ENCODE measurements at places on chromosomes 3 and 15.

GRCh38 chr3:32484436-32484835 lies 18.2 kb downstream of the CMTM6 start:
- DNase-seq: no peak

GRCh38 chr3:112770032-112770626 lies 76.5 kb downstream of the CD200R1L start:
- no peak for DNase-seq

DNA sequence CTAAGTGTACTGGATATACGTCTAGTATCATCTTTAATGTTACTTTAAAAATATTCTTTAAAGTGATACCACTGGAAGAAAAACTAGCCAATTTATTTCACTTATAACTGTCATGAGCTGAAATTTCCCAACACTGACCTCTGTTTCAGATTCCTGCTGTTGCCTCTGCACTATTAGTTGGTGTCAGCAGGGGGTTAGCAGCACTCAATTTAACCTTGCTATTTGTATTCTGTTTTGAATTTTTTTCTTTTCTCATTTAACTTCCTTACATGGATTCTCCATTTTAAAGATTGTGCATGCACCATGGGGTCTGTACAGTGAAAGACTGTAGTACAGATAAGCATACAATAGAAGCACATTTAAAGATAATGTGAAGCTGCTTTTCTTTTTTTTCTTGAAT lies 169.2 kb downstream of the UBE2E2 start:
- no peak for DNase-seq

- peak; percentile 14 for DNase-seq
Observed at GRCh38 chr15:80403712-80404056, 498 bp upstream of the ARNT2 start.

DNA sequence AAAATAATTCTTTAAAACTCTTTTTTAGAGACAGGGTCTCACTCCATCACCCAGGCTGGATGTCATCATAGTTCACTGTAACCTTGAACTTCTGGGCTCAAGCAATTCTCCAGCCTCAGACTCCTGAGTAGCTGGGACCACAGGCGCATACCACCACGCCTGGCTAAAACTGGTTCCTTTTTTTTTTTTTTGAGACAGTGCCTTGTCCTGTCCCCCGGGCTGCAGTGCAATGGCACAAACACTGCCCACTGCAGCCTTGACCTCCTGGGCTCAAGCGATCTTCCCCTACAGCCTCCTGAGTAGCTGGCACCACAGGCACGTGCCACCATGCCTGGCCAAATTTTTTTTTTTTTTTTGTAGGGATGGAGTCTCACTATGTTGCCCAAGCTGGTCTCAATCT lies 23.7 kb upstream of the FURIN start:
- no peak for DNase-seq

DNA sequence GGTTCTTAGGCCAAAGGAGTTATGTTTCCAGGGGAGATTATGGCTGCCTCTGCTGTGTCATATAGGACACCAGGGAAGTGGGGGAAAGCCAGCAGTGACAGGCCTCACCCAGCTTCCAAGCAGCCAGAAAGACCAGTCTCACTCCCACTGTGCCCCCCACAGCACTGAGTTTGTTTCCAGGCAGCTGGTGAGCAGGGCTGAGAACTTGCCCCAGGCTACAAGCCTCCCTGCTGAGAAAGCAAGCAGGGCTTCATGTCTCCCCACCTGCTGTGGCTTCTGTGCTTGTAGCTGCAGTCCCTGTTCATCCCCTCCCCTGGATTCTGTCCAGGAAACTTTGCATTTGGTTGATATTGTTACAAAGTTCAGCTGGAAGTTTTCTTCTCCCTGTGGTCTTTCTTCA lies 376.3 kb downstream of the PDCD6IP start:
- DNase-seq: no peak

- DNase-seq: no peak
Observed at GRCh38 chr15:39887832-39888231, 32.2 kb downstream of the GPR176 start.

GRCh38 chr3:120420928-120421551 lies 29.8 kb downstream of the FSTL1 start:
- no peak for DNase-seq

DNA sequence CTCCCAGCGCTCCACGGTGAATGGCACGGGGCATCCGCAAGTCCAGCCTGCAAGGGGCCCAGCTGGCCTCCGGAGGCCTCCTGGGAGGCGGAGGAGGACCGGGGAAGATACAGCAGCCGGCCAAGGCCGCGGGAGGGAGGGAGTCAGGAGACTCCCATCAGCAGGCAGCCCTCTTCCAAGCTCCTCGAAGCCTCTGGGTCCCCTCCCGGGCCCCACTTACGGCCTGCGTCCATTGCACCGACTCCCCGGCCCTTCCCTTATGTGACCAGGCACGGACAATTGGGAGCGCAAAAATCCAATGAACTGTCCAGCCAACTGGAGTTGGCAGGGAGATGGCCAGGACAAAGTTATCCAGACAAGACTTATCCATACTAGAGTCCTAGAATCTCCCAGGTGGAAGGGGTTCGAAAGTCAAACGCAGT lies 668 bp downstream of the MFGE8 start:
- no peak for DNase-seq

- DNase-seq: no peak
Observed at GRCh38 chr15:42214600-42214999, 6.5 kb upstream of the VPS39 start.

GRCh38 chr15:94722024-94722636 lies 490.8 kb downstream of the MCTP2 start:
- no peak for DNase-seq

- no peak for DNase-seq
Observed at GRCh38 chr3:58502872-58503271, 11.0 kb downstream of the KCTD6 start.

DNA sequence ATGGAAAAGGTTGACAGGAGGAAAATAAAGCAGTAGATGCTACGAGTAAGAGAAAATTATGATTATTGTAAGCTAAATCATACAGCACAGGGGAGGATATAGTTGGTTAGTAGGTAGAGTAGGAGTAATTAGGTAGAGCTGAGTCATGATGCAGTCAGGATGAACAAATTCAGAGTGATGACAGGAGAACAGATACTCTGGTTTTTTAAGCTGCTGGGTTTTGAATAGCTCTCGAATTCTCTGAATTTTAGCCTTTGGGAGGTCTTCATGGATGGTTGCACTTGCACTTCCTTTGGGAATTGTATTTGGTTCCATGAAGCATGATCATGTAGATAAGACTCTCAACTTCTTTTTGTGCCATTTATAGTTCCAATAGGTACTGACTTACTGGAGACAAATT lies 96.2 kb downstream of the ECT2 start:
- no peak for DNase-seq

DNA sequence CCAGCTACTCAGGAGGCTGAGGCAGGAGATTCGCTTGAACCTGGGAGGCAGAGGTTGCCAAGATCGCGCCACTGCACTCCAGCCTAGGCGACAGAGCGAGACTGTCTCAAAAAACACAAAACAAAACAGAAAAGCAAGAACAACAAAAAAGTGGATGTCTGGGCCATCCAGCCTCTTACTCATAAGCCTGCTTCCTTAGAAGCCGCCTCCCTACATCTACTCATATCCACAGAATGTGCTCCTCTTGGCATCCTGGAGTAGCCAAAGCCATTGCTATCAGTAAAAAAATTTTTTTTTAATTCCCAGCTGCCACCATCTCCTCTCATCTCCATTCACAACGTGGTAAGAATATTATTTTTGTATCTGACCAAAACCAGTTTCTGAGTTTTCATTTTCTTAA lies 10.8 kb downstream of the ZSCAN2 start:
- DNase-seq: no peak

DNA sequence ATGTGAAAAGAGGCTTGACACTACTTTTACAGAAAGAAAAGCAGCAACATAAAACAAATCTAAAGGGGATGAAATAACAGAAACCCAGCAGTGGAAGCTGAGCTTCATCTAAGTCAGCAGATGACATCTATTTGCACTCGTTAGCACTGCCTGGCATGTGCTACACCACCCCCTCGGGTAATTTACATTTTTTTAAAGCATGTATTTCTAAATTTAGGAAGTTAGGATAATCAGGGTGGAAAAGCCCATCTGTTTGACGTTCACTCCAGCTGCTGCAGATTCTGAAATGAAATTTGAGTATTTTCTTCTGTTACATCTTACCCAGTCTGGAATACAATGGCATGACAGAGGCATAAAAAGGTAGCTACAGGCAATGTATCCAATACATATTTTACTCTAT lies 20.7 kb downstream of the IGSF11 start:
- DNase-seq: no peak

DNA sequence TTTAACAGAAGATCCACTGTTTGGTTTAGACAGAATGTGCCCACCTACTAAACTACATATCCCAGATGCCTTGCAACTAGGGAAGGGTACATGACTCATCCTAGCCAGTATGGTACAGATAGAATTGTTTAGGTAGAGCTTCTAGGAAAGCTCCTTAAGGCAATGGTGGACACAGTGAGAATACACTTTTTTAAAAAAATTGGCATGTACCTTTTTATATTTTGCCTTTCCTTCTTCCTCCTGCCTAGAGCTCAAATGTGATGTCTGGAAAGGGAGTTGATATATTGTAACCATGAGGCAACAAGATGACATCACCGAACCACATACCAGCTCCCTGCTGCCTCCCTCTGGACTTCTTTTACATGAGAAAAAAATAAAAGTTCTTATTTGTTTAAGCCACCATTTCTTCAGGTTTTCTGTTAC lies 14.4 kb upstream of the C3orf80 start:
- no peak for DNase-seq

DNA sequence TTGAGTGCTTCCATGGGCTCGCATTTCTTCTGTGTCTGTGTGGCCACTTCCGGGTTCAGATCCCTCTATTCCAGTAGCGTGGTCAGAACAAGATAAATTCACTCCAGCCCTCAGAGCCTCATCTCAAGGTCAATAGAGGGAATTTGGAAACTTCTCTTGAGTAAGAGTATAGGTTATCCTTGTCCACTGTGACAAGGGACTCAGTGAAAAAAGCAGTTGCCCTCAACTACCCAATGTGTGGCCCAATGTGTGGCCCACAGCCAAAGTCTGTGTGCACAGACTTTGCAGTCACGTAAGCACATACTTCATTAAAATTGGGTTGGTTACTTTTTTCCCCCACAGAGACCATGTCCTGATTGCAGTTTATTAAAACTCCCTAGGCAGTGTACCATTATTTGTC lies 305.6 kb upstream of the SEMA6D start:
- no peak for DNase-seq

GRCh38 chr3:141306276-141306675 lies 62.0 kb upstream of the ZBTB38 start:
- DNase-seq: no peak

GRCh38 chr15:75042730-75043508 lies 19.5 kb downstream of the PPCDC start:
- DNase-seq: peak; percentile 85

DNA sequence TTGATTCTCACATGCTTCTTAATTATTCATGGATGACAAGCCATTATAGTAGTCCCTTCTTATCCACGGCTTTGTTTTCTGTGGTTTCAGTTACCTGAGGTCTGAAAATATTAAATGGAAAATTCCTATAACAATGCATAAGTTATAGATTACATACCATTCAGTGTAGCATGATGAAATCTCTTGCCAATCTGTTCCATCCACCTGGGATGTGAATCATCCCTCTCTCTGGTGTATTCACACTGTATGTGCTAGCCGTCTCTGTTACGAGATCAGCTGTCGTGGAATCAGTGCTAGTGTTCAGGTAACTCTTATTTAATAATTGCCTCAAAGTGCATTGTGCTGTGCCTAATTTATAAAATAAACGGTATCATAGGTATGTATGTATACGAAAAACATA lies 5.2 kb downstream of the WDR5B start:
- no peak for DNase-seq

GRCh38 chr15:89878323-89878722 lies 15.5 kb downstream of the AP3S2 start:
- DNase-seq: no peak

DNA sequence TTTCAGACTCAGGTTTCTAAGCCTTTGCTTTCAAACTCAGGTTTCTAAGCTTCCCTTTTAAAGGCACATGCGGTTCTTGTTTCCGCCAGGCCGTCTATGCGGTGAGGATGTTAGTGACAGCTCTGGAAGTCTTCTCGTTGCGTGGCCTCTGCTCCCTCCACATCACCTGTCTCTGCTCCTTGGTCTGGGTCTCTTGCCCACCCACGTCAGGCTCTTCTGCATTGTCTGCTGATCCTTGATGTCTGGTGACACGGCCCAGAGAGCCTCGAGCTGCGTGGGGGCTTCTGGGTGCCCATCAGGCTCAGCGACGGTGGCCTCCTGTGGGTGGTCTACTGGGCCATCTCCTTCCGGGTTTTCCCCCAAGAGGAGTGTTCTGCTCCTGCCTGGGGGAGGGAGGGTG lies 30.5 kb downstream of the KLF13 start:
- no peak for DNase-seq

DNA sequence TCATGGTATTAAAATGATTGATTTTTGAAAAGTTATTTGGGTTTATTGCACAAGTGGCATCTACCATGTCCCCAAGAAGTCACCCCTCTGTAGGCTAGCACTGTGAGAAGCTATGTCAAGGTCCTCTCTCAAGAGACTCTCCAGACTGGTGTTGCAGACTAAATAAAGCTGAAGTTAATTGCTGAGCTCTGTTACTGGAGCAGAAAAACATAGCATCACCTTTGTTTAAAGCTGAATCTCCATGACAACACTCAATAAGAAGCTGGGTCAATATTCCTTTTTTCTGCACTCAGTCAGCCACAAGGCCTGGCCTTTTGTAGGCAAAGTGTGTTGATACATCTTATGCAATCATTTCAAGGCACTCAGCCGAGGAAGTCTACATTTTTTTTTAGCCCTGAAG lies 806.6 kb upstream of the LMCD1 start:
- no peak for DNase-seq

DNA sequence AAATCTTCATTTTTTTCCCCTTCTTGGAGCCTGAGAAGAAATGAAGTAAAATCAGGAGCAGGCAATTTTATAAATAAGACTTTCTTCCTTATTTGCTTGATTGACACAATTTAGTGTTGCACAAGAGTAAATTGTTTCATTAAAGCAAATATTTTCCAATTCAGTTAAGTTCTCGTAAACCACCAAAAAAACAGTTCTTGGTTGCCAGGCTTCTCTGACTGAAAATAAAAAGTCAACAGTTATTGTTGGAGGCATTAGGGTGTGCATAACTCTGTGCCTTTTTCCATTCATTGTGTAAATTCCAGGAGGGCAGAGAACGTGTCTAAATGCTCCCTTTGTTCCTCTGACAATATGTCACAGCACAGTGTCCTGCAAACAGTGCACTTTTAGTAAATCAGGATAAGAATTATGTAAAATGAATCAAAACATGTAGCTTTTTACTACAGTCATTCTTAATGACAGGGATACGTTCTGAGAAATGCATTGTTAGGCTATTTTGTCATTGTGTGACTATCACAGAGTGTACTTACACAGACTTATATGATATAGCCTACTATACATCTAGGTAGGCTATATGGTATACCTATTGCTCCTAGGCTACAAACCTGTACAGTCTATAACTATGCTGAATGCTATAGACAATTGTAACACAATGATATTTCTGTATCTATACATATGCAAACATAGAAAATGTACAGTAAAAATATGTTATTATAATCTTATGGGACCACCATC lies at the start of gene CP:
Gene CP (minus strand): TSS at position 47 of the 735 bp plus-strand sequence. CDS start 37 bp downstream, at position 10.
- no peak for DNase-seq

- DNase-seq: no peak
Observed at GRCh38 chr15:44711743-44712345, 527 bp downstream of the B2M start.

GRCh38 chr15:41811432-41812195 lies 16.3 kb upstream of the JMJD7 start:
- peak; percentile 73 for DNase-seq
